ENCODE measurements at places on chromosomes 3 and 15.

- peak; percentile 16 for DNase-seq
Measured at GRCh38 chr3:188389711-188390342, 235.9 kb downstream of the LPP start.

DNA sequence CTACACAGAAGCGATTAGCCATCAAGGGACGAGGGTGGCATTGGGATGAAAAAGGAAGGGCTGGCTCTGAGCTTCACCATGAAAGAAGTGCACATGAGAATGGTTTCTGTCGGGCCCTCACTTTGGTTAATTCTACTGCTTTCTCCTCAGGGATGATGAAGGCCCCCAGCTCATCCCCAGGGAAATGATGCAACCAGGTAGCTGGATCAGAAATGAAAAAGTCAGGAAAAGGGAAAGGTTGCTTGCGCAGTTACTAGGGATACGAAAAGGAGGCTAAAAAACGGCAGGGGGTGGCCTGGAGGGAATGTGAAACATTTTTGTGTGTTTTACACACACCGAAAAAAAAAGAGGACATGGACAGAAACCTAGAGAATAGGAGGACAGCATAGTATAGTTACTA is 1.4 kb upstream of the SLC27A2 start:
- peak; percentile 11 for DNase-seq

- DNase-seq, result no peak
Measured at GRCh38 chr15:97350813-97351212, 609.7 kb upstream of the ARRDC4 start.

GRCh38 chr3:190666821-190667220 is 152.9 kb downstream of the IL1RAP start:
- DNase-seq, result no peak

- no peak for DNase-seq
Measured at GRCh38 chr15:90949979-90950675, 4.6 kb upstream of the RCCD1 start.

DNA sequence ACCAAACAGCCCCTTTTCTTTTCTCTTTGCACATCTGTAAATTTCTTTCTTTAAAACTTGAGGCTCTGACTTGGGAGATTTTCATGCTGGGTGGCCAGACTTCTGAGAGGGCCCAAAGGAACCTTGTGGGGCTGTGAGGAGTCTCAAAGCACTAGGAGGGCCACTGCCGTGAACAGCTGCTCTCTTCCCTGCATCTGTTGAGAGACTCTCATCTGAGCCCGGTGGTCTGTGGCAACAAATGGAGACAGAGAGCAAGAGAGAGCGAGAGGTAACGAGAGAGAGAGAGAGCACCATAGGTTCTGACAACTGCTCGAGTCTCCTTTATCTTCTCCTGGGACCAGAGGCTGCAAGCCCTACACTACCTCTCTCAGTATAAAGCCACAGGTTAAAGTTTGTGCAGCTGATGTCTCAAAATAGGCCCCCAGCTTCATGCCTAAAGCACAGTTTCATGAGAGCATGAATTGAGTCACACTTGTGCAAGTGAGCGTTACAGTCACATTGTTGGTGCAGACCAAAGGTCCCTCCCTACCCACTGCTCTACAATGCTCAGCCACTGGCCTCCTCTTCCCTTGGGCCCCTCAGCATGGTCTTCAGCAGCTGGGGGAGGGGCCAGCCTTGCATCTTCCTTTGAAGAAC is 60.7 kb downstream of the ZNF621 start:
- DNase-seq, result no peak

DNA sequence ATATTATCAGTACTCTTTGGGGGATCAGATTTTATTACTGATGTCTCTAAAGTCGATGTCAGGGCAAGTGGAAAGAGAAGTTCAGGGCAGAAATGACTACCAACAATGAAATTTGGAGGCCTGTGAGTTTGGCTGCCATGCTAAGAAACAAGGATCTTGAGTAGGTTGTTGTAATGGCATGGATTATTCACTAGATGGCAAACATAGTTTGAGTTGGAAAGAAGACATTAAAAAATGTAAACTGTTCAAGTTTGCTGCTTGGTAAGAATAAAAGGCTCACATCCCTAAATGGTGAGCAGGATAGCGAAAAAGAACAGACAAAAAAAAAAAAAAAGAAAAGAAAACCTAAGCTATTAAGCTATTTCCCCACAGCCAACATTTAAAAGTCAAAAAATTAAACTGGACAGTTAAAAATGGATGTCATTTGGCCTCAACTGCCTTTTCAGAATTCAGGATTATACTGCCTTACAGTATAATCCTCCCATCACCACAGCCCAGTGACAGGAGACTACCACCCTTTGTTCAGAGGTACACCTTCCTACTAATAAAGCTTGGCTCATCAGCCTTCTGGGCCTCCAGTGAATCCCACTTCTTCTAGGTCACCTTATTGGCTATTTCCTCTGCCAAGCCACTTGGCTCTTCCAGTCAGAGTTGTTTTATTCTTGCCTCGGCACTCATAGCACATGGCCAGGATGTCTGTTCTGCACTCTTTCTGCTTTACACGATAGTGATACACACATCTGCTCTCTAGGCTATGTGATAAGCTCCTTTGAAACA is 163.7 kb downstream of the PLD1 start:
- peak; percentile 72 for DNase-seq

GRCh38 chr3:188339410-188340295 is 185.7 kb downstream of the LPP start:
- peak; percentile 49 for DNase-seq

DNA sequence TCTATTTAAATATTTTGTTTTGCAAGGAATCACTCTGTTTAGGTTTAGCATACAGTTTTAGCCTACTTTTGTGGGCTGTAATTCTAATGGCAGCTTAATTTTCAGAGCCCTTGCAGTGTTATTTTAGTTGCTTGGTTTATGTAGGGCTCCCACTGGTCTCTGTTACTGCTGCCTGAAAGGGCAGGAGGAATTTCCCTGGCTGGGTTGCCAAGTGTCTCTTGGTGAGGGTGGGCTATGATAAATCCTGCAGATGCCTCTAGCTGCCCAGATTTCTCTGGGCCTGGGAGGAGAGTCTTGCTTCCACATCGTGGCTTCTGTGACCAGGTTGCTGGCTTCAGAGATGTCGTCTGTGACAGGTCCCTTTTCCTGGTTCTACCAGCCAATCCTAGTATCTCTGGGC is 36.2 kb downstream of the ILDR1 start:
- DNase-seq, result peak; percentile 79

DNA sequence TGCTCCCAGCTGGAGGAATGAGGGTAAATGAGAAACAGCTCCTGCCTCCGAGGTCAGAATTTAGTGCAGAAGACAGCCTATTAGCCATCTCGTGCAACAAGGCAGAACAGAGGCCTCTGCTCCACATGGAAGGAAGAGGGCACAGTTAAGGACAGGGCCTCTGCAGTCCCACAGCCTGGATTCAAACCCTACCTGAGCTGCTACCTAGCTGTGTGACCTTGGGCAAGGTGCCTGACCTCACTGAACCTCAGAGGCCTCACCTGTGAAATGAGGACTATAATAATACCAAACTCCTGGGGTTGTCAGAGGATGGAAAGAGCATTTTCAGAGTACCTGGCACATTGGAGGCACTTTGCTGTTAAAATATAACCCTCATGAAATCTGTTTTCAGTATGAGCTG is 285.7 kb upstream of the CTNNB1 start:
- no peak for DNase-seq

DNA sequence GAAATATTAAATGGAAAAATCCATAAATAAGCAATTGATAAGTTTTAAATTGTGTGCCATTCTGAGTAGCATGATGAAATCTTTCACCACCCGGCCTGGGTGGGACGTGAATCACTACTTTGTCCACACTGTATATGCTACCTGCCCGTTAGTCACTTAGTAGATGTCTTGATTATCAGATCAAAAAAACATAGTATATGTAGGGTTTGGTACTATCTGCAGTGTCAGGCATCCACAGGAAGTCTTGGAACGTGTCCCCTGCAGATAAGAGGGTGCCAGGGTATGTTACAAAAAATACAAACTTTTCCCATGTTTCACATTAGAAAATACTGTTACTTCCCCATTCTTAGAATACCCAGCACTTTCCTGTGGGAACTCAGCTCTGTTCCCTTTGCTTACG is 35.2 kb downstream of the FAM81A start:
- DNase-seq, result no peak

- no peak for DNase-seq
Measured at GRCh38 chr3:138909904-138910303, 37.0 kb downstream of the FOXL2 start.

GRCh38 chr15:25426896-25427610 is 11.8 kb downstream of the UBE3A start:
- DNase-seq, result no peak

GRCh38 chr15:75648156-75649000 is 666 bp downstream of the SNX33 start:
- DNase-seq, result no peak

GRCh38 chr3:115836944-115837343 is 213.6 kb downstream of the GAP43 start:
- no peak for DNase-seq

DNA sequence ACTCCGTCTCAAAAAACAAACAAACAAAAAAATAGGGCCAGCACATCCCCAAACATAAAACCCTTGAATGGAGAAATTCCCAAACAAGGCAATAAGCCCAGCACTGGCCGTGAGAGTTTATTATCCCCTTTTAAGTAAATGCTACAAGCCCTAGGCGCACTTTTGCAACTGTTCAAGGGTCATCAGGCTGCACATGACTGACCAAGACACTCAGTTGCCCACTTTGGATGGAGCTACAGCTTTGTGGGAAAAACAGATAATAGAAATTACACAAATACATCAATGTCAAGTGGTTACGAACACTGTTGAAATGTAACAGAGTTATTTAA is 33.7 kb upstream of the ZNF445 start:
- DNase-seq, result no peak

DNA sequence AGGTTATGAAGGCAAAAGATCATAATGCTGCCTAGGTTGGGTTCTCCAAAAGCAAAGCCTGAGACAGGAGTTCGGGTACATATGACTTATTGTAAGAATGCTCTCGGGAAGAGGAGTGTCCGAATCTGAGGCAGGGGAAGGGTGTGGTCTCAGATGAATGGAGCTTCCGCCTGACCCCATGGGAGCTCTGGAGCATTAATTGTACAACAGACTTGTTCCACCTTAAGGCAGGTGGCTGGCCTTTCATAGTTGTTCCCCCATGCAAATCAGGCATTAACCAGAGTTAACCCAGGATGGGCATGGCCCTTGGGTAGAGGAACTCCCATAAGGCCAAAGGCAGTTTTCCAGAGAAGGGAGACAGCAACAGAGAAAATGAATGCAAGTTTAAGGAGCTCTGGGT is 170.6 kb downstream of the MYRIP start:
- DNase-seq, result no peak

DNA sequence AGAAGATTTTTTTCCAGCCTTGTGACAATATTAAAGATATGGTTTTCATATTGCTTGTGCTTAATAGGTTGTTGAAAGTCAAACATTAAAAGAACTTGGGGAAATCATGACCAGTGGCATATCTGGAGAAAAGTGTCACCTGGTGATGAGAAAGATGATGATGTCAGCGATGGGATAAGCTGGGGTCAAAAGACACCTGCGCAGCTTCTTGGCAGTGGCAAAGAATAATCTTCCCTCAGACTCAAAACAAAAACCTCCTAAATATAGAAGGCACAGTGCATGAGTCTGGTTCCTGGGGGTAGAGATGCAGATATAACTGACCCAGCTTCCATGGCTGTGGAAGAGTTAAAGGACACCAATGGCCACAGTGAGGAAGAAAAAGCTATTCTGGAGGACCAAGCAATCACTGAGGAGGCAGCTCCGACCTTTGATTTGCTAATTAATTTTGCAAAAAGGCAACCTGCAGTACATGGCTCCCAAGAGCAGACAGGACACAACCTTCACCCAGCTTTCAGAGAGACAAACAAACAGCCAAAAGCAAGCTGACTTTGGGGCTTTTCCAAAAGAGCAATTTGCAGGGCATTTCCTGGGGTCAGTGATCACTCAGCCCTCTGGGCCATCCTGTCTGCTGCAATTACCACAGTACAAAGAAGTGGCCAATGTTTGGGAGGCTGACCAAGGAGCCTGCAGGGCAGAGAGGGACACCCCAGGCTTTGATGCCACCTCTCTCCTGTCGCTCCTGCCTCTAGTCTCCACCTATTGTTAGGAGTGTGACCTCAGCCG is 17.6 kb upstream of the SEMA5B start:
- no peak for DNase-seq

DNA sequence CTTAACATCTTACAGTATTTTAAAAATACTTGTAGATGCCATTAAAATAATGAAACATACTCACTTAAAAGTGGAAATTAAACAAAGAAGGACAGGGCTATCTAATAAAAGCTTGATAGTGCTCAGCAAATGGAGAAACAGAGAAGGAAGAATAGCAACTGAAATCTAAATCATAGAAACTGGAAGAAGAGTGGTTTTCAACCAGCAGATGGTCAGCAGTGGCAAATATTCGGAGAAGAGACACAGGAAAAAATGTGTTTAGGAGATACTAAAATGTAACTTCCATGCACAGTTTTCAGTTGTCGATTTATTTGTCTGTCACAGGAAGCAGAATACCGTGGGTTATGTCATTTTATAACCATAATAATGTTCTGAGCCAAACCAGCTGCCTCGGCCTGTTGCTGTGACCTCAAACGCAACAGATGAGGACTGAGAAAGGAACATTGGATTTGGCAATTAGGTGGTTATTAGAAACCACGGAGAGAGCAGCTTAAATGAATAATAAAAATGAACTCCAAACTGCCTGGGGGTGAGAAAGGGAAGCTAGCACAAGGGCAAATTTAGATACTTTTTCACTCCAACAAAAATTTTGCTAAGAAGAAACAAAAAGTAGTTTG is 246.6 kb upstream of the KCNMB2 start:
- peak; percentile 45 for DNase-seq

GRCh38 chr3:136428167-136428566 is 178.0 kb downstream of the PCCB start:
- no peak for DNase-seq

DNA sequence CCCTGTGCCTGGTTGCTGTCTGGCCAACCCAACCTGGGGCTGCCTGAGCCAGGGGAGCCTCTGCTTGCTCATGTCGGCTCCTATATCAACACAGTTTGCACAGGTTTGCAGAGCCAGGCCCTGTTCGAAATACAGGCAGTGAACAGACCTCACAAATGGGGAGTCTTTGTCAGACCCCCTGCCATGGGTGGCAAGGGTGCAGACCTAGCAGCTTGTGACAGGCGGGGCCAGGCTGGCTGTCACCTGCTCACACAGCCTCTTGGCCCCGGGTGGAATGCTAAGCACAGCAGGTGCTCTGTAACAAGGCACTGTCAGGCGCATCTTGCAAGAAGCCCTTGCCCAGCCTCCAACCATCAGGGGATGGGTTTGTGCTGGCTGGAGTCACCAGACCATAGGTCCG is 47.3 kb downstream of the BDH1 start:
- no peak for DNase-seq

GRCh38 chr15:62063825-62064635 is 2.7 kb upstream of the C2CD4A start:
- DNase-seq, result no peak

- no peak for DNase-seq
Measured at GRCh38 chr3:13515786-13516759, 32.9 kb upstream of the FBLN2 start.

GRCh38 chr3:185470323-185470722 is 28.5 kb downstream of the TMEM41A start:
- no peak for DNase-seq

DNA sequence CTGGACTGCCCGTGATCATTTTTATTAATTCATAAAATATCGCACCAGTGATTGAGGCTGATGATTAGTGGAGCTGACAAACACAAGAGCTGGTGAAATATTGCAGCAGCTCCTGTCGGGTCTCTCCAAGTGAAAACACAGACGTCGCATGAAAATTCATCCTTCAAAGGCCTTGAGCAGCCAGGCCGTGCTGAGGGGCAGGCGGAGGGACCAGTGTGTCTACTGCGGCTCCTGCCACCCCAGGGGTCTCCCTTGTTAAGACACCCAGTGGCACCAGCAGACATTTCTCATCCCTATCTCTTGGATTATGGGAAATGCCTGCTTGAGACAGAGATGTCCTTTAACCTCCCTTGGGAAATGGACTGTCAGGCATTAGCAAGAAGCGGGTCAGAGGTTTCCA is 289.4 kb upstream of the TLE3 start:
- peak; percentile 80 for DNase-seq
